ENCODE measurements at places on chromosomes 16 and 17.

GRCh38 chr16:16917191-16917785 is 538.3 kb downstream of the NPIPA7 start:
- DNase-seq = no peak

- no peak for DNase-seq
Observed at GRCh38 chr17:42346481-42346880, 41.8 kb downstream of the STAT3 start.

GRCh38 chr16:56226845-56227525 is 35.7 kb downstream of the GNAO1 start:
- DNase-seq = no peak

GRCh38 chr17:42537826-42538451 is 1.9 kb downstream of the NAGLU start:
- no peak for DNase-seq

DNA sequence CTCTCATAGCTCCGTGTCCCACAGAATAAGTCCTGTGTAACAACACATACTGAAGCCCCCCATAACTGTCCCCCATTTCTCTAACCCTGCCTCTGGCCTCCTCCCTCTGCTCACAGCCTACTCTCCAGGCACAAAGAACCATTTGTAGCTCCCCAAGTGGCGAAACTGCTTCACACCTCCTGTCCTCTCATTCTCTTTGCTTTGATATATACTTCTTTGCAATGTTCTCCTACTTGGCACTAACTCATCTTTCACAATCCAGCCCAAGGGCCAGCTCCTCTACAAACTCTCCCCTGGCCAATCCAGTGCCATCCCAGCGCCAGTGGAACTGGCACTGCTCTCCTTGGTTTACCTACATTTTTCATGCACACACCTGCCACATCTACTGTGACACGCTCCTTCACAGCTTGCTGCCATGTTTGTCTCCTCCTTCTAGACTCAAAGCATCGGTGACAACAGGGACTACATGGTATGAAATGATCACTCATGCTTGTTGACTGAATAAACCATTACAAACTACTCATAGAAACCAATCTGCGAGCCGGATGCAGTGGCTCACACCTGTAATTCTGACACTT is 12.8 kb downstream of the CYTH1 start:
- no peak for DNase-seq

Data from stimulated activated CD4-positive, alpha-beta T cell treated with anti-CD3 and anti-CD28 coated beads, Interleukin-4, amount 100 ng/mL, for 24 hours (primary cell).